ENCODE measurements at places on chromosomes 2 and 18. TPM values are rescaled to one million over a fixed set of nuclear protein-coding genes. Genes with fewer than 3 reads are reported as not detected.

Gene HOXD11
- total RNA-seq, result 6.5 TPM

Gene CYP27A1
- 0.13 TPM for total RNA-seq

Gene TMEM214
- 65.2 TPM for total RNA-seq

Gene IL36RN
- 0.02 TPM for total RNA-seq

Gene UCN
- 1.2 TPM for total RNA-seq

Gene CCT4
- total RNA-seq, result 305 TPM

Gene NPAS2
- total RNA-seq, result 83.8 TPM

Gene TPO
- 0.15 TPM for total RNA-seq

Gene TMEM17
- total RNA-seq, result 4.3 TPM

Gene ARID5A
- total RNA-seq, result 4.4 TPM

Gene POTEI
- 0.01 TPM for total RNA-seq

Gene TMEM18
- 34.6 TPM for total RNA-seq

Gene ABCB11
- total RNA-seq, result 0.01 TPM

Gene GMPPA
- total RNA-seq, result 36.9 TPM

Gene SAG
- not detected for total RNA-seq

Gene ITGB6
- 0.87 TPM for total RNA-seq

All from A549 treated with AZD2906 at 1 μM for 4 hours (cell line).